ENCODE measurements at places on chromosomes 16 and 17.

DNA sequence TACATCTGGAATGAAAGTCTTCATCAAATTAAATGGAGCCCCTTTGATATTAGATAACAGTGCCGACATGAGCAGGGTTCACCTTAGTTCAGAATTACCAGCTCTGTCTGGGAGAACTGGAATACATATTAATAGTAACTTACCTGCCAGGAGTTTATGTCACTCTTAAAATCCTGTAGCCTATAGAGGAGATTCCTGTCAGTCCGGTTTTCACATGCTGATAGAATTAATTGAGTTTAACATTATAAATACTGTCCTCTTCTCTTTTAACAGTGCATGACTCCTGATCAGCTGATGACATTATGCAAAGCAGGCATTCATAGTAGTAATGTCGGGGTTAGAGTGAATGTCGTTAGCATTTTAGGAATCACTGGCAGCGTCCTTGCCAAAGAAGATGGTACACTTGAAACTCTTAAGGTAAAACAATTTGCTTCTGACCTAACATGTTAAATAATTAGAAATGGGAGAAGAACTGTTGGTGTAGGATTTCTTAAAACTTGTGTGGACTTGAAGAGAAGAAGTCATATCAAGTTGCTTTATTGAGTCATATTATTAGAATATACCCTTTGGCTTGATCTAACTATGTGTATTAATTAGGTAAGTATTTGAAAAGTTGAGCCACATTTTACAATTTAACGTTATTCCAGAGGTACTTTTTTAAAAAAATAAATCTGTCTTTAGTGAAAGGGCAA lies 34.3 kb downstream of the HEATR3 start:
- DNase-seq = no peak

- DNase-seq = no peak
These were observed at the start of gene GRIN2A for GRCh38 chr16:10182222-10183053. TSS of gene GRIN2A (minus strand) at chr16:10182428. CDS start at chr16:10180411, 2,017 bp downstream.

- DNase-seq = peak; percentile 30
These were observed 89.8 kb downstream of the KATNIP start for GRCh38 chr16:27639561-27640276.

DNA sequence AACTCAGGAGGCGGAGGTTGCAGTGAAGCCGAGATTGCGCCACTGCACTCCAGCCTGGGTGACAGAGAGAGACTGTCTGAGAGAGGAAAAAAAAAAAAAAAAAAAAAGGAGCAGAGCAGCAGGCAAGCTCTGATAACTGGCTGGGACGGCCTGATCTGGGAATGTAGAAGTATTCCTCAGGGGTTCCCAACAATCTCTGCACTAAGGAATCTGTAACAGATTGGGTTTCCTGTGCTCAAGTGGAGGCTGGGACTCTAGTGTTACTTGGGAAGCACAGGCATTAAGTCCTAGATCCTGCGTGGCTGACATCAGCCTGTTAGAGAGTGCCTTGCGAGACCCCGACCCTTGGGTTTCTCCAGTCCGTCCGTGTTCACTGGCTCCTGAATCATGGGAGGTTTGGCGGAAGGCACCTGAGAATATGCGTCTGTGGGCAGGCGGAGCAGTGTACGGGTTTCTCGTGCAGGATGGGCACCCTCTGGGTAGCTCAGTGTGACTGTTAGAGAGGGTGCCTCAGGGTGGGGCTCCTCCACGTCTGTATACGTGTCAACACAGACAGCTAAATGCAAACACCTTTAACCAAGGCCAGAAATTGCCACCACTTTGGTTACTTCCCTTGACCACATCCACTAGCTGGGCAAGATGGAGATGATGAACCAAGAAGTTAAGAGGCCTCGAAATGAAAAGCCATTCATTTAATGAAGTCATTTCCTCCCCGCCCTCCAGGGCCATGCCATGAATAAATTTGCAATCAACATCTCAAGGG lies 174.9 kb upstream of the RPL38 start:
- no peak for DNase-seq

DNA sequence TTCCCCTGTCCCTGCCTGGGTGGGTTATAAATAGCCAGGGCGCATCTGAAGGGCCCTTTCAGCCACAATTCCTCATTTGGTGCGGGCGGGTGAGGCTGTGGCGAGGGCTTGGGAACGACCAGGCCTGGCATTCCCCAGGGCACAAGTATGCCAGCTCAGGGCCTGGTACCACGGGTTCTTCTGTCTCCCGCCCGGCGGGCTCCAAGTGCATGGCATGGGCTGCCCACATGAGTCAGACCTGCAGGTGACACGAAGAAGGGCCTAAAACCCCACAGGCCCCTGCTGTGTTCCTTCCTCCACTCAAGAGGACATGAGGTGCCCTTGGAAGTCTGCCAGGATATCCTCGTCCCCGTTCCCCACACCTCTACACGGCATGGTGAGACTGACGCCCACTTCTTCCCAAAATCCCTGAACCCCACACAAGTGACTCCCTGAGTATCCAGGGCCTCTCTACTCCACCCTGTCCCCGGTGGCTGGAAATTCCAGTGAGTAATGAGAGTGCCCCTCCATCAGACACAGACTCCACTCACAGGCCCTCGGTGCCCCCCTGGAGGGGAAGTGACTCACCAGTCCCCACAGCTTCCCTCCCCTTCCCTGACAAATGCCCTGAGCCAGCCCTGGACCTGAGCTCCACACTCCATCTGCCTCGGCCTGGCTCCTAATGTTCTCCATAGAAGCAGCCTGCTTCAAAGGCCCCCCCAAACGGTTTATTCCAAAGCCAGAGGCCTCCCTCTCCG lies 68.8 kb downstream of the ABR start:
- peak; percentile 48 for DNase-seq

- DNase-seq = no peak
These were observed 5.3 kb upstream of the TMEM204 start for GRCh38 chr16:1527836-1528811.

DNA sequence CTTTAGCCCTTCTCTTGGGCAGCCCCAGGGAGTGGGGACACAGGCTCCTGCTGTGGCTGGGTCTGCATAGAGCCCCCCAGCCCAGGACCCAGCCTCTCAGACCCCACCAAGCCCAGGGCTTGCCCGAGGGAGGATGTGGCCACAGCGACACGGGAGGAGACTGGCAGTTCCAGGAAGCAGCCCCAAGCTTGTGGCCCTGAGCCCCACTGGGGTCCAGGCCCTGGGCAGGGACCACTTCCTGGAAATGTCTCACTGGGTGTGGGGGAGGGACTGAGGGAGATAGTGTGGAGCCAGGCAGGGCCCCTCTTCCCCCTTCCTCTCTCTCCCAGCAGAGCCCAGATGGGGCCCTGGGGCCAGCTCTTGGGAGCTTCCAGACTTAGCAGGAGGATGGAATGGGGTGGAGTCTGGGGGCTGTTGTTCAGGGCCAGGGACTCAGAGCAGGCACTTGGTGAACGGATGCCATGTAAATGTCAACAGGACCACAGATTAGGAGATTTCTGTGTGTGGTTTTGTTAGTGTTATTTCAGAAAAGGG lies 35.3 kb downstream of the ADGRG5 start:
- no peak for DNase-seq

GRCh38 chr16:47787696-47788095 lies 326.6 kb downstream of the PHKB start:
- no peak for DNase-seq

DNA sequence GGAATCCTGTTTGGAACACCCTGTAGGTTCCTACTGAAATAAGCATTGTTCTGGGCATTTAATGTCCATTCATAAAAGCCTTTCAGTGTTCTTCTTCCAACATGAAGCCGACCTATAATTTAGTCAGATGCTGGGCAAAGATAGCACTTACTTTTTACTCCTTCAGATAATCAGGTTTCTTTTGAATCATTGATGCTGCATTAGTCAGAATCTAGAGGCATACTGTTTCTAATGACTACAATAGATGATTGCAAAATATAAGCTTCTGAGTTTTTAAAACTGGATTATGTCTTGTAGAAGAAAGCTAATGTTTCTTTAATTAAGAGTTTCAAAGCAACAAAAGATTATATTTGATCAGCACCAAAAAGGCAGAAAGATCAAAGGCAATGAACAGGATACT lies 16.0 kb downstream of the MMD start:
- DNase-seq = no peak

- peak; percentile 52 for DNase-seq
These were observed 667.4 kb upstream of the SALL1 start for GRCh38 chr16:51818342-51818944.

GRCh38 chr17:81210868-81211267 lies 11.9 kb downstream of the CEP131 start:
- no peak for DNase-seq

- no peak for DNase-seq
These were observed at the start of gene HIGD1B for GRCh38 chr17:44847586-44847985. TSS of gene HIGD1B (plus strand) at chr17:44847883. CDS start at chr17:44848153, 270 bp downstream.

DNA sequence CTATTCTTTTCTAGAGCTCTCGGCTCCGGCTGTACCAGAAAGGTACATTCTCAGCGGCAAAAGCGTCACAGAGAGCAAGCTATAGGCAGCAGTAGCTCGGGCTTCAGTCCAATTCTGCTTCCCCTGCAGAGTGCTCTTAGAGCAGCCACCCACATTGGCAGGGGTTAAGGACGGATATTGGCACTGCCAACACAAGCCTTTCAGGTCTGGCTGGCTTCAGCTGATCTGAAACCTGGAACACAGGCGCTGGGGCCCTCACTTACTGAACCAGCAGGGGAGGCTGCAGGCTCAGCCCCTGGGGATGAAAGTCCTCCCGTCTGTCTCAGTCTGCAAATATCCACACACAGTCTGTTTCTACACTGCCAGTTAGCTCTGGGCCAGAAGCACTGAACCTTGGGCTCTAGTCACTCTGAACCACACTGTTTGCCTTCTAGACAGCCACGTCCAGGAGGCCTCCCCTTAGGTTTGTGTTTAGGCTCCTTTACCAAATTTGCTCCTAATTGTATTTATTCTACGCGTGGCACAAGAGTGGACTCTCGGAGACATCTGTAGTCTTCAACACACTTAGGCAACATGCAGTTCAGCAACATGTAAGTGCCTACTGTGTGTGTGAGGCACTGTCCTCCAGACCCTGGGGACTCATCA lies 40.1 kb downstream of the HIC1 start:
- peak; percentile 71 for DNase-seq

DNA sequence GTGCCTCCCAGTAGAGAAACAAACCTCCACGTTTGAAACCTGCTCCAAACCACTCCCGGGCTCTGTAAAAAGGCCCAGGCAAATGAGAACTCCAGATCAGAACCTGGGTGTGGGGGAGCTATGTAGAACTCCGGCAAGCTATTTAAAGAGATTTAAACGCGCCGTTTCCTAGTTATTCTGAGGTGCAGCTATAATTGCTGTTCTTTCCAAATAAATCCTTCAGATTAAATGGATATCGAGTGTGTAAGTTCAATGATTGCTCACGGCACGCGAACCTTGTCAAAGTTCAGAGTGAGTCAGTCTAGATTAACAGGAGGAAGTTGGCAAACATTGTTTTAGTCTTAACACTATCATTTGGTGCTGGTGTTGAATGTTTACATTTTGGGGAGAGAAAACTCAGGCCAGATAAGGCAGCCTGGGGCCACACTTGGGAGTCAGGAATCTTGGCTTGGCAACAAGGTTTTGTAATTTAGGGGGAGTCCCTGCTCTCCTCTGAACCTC lies 92.9 kb upstream of the SALL1 start:
- DNase-seq = no peak

- no peak for DNase-seq
These were observed 8.1 kb upstream of the TBX4 start for GRCh38 chr17:61444075-61444474.

GRCh38 chr17:82868715-82869131 lies 28.9 kb upstream of the ZNF750 start:
- no peak for DNase-seq

DNA sequence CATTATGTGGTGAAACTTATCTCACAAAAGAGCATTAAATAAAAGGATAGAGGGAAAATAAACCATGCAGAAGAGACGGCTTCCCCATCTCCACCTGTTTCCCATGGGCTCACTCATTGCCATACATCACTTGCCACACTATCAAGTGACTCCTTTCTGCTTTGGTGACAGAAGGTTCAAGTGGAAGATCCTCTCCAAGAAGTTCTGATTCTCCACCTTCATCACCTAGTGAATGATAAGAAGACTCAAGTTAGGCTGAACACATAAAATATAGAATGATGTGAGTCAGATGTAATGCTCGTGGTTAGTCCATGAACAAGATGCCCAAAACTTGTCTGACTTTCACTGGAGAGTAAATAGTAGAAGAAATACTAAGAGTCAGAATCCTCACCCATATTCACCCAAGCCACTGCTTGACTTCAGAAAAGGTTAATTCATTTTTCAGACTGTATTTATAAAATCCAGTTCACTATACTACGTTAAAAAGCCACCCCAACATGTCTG lies 100.1 kb upstream of the TOB1 start:
- no peak for DNase-seq

DNA sequence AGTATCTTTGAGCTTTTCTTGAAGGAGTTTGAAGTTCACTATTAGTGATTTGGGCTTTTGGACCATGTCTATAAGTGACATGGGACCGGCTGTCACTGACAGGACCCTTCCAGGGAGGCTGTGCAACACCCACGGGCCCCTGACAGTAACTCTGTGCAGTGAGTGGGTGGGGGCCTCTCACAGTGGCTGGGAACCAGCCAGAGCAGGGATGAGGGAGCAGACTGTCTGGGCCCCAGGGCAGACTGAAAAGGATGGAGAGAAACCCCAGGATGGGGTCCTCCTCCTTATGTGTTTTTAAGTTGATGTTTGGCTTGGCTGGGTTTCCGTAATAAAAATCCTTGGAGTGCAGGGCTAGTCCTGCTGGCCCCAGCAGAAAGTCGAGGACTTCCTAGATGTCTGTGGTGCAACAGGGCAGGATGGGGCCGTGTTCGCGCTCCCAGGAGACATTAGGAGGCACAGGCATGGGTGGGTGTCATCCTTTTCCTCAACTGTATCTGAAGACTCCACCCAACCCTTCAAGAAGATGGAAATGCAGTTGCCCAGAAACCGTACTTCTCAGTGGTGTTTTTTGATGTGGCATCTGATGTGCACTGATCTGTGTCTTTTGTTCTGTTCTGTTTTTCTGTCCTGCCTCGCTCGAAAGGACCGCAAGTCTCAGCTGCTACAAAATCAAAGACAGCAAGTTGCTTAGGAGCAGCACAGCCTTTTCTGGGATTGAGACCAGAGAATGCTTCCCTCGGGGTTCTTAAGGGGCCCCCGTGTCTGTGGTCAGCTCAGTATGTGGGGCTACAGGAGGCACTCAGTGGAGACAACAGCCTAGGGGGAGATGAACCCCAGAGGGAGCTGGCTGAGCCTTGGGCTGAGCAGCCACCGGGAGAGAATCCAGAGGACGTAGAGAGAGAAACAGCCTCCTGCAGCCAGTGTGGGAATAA lies 24.2 kb downstream of the PLD6 start:
- no peak for DNase-seq

Measured in NCI-H1092 treated with DMSO at 0.1 percent for 48 hours (cell line).